ENCODE measurements at places on chromosomes 6 and 20.
A peak's percentile ranks its signal among the peaks of the same experiment; 100 is the strongest.

- no peak for DNase-seq
Measured at GRCh38 chr6:10433322-10433721, 18.4 kb upstream of the TFAP2A start.

GRCh38 chr6:168190646-168191443, 111.8 kb upstream of the FRMD1 start:
- peak; percentile 7 for DNase-seq

- no peak for DNase-seq
Measured at GRCh38 chr6:113578691-113579090, 278.5 kb upstream of the MARCKS start.

DNA sequence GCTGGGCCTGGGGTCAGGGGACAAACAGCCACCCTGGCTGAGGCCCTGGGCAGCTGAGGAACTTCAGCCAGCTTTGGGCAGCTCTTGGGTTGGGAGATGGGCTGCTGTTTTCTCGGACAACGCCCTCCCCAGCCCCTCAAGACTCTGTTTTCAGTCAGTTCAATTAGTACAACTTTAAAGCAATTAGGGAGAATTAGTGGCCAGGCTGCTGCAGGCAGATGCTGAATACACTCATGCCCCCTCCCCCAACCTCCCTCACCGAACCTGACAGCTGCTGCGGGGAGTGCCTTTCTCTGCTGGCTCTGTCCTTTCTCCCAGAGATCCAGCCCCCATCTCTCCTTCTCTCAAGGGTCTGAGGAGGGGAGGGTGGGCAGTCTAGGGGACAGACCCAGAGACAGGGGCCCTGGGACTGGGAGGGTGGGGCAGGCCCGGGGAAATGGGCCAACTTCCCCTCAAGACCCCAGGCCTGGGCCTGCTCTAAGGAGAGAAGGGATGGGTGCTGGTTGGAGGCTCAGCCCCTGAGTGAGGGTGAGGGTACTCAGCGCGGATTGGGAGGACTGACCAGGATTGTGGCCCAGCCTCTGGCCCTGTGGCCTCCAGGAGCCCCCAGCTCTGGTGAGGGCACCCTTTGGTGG, 17.8 kb upstream of the MYT1 start:
- no peak for DNase-seq

GRCh38 chr20:20664795-20665589, 47.5 kb downstream of the RALGAPA2 start:
- DNase-seq, result no peak

- DNase-seq, result no peak
Measured at GRCh38 chr6:44920952-44921491, 407.1 kb upstream of the RUNX2 start.

DNA sequence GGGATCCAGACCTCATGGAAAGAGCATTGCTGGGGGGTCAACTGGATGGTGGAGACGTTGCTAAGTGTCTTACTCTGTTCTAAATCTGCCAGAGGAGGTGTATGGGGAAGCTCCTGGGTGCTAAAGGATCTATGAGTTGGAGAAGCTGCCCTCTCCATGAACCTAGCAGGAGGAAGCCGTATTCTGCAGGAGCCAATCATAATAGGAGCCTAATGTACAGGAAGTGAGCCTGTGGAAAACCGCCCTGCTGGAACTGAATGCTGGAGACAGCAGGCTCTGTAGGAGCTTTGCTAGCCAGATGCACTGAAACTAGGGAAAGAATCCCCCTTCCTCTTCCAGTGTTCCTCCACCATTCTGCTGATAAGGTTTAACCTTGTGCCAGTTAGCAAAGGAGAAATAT, 10.9 kb downstream of the CASP8AP2 start:
- no peak for DNase-seq

DNA sequence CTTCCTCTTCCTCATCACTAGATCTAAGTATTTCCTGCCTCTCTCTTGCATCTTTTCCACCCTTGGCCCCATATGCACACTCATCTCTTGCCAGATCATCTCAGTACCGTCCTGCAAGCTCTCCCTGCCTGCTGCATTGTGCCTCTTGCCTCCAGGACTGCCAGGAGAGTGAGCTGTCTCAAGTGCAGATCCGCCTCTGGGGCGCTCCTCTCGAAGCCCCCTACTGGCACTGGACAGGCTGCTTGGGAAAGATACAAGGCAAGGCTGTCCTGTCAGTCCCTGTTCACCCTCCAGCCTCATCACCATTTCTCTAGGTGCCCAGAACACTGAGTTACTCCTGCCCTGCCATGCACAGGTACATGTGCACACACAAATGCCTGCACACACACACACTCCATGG, 10.2 kb downstream of the SYNDIG1 start:
- DNase-seq, result no peak

GRCh38 chr6:149230712-149231460, 86.6 kb upstream of the TAB2 start:
- no peak for DNase-seq

- DNase-seq, result no peak
Measured at GRCh38 chr6:136788069-136788902, 4.0 kb downstream of the MAP3K5 start.

- no peak for DNase-seq
Measured at GRCh38 chr6:118306392-118307238, 241.5 kb upstream of the PLN start.

GRCh38 chr6:43725643-43726580, 38.3 kb upstream of the MRPS18A start:
- no peak for DNase-seq

DNA sequence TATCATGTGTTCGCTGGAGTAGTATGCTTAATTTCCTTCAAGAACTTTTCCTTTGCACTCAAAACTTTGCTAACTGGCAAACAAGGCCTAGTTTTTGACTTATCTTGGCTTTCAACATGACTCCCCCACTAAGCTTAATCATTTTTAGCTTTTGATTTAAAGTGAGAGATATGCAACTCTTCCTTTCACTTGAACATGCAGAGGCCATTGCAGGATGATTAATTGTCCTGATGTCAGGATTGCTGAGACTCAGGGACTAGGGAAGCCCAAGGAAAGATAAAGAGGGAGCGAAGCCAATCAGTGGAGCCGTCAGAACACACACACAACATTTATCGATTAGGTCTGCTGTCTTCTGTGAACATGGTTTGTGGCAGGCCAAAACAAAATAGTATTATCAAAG, 491.4 kb downstream of the CBLN4 start:
- no peak for DNase-seq

GRCh38 chr20:40655451-40655850, 33.6 kb downstream of the MAFB start:
- DNase-seq, result no peak

DNA sequence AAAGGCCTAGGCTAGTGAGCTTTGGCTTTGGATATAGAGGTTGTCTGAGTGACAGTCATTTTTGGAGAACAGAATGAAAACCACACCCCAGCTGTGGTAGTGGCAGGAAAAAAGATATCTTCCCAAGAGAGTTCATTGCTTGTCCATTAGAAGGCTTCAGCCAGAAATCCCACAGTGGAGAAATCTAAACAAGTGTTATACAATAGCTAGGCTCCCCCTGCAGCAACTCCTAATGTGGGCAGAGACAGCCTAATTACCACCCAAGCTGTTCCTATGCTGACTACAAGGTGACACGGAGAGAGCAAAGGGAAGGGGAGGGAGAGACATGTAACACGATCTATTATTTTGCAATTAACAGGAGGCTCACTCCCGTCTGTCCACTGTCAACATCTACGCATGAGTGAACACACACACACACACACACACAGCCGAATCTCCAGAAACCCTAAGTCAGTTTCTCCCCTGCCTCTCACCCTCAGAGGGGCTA, 147.5 kb upstream of the TCF21 start:
- no peak for DNase-seq

DNA sequence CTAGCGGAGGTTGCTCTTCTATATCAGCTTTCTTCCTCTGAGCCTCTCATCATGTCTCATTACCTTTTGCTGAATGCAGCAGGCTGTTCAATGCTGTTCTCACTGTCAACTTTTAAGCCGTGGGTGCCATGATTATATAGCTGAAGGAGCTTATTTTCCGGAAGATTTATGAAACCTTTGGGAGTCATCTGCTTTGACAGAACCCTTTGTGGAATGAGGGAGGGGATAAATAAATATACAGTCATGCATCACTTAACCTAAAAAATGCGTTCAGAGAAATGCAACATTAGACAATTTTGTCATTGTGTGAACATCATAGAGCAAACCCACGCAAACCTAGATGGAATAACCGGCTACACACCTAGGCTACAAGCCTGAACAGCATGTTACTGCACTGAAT, 102.2 kb upstream of the AKAP12 start:
- DNase-seq, result no peak

- DNase-seq, result no peak
Measured at GRCh38 chr20:48761023-48761785, 66.6 kb downstream of the PREX1 start.

GRCh38 chr20:50215926-50216325, 25.3 kb downstream of the CEBPB start:
- DNase-seq, result no peak

- peak; percentile 25 for DNase-seq
Measured at GRCh38 chr6:75349262-75349984, 64.8 kb upstream of the TMEM30A start.

DNA sequence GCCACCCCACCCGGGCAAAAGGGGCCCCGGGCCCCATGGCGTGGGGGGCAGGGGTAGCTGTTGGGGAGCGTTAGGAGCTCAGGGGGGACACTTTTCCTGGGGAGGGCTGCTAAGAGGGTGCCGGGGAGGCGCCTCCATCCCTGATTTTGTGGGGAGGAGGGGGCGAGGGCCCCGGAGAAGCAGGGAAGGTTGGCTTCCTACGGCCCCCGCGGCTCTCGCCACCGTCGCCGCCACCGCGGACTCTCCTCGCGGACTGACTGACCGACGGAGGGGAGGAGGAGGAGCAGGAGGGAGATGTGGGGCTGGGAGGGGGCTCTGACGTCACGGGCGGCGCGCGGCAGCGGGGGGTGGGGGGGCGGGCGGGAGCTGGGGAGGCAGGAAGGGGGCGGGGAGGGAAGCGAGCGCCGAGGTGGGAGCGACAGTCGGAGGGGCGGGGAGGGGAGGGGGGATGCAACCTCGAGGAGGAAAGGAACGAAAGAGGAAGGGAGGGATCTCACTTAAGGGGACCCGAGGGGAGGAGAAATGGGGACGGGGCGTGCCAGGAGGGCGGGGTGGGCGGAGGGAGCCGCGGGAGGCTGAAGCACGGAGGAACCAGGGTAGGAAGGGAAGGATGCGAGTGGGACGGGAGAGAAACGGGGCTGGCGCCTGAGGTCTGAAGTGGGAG, 5.1 kb downstream of the GABBR1 start:
- peak; percentile 52 for DNase-seq

DNA sequence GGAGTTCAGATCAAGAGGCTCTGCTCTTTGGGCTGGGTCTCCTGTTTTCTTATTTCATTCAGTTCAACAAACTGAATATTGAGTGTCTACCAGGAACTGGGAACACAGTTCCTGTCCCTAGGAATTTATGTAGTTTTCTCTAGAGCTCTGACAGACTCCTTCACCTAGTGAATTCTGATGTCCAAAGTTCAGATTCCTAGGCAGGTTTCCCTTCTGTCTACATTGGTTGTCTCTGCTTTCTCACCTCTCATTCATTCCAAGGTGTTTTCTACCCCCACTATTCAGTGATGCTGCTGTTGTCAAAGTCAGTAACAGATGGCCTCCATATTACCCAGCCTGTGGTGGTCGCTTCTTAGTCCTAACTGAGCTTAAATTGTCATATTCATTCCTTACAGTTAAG, 4.4 kb downstream of the SMIM13 start:
- DNase-seq, result no peak

- DNase-seq, result no peak
Measured at GRCh38 chr6:82995066-82995465, 70.6 kb downstream of the UBE3D start.

- DNase-seq, result no peak
Measured at GRCh38 chr6:170290296-170291128, at the start of gene DLL1. TSS of gene DLL1 (minus strand) at chr6:170291078. CDS start at chr6:170290139, 939 bp downstream.

GRCh38 chr20:843912-844311, 10.4 kb downstream of the FAM110A start:
- no peak for DNase-seq

DNA sequence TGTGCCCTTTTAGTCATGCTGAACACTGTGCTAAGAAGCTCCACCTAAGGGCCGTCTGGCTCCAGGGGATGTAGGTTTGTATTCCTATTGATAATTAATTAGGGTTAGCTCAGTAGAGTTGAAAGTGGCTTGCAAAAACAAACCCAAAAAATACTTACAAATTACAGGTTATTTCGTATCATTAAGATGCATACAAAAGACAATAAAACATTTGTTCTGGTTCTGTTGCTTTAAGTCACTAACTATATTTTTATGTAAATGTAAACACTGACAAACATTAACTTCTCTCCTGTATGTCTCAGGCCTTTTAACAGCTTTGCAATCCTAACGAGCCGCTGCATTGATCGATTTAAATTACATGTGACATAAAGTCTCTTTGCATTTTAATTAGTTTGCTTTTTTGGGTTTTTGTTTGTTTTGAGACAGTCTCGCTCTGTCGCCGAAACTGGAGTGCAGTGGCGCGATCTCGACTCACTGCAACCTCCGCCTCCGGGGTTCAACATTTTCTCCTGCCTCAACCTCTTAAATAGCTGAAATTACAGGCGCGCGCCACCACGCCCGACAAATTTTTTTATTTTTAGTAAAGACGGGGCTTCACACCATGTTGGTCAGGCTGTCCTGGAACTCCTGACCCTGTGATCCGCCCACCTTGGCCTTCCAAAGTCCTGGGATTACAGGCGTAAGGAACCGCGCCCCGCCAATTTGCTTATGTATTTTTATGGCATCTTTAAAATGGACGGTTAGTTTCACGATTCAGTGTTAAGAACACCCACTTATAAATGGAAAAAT, 110.9 kb downstream of the HFE start:
- no peak for DNase-seq

DNA sequence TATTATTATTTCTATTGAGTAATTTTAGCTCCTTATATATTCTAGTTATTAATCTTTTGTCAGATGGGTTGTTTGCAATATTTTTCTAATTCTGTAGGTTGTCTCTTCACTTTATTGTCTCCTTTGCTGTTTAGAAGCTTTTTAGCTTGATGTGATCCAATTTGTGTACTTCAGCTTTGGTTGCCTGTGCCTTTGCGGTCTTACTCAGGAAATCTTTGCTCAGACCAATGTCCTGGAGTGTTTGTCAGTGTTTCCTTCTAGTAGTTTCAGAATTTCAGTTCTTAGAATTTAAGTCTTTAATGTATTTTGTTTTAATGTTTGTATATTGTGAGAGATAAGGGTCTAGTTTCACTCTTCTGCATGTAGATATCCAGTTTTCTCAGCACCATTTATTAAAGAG, 916.0 kb upstream of the EYS start:
- DNase-seq, result no peak
